Suprapubic skin (tissue), 4 donors: ENCODE measurements at places on chromosomes 2 and 18.
A peak's percentile ranks its signal among the peaks of the same experiment; 100 is the strongest.

- DNase-seq: no peak
These were observed 73.6 kb upstream of the ZNF804A start for GRCh38 chr2:184524551-184525382.

GRCh38 chr2:240637901-240638345 is 12.6 kb downstream of the GPR35 start:
- DNase-seq: peak; percentile 47

- no peak for DNase-seq
These were observed 5.0 kb downstream of the FZD7 start for GRCh38 chr2:202038471-202039277.

GRCh38 chr2:178589335-178589734 is 109.1 kb downstream of the PLEKHA3 start:
- DNase-seq: no peak

GRCh38 chr2:31125918-31126695 is 12.1 kb downstream of the GALNT14 start:
- DNase-seq: no peak

GRCh38 chr2:197516393-197516761 is 511 bp downstream of the MOB4 start:
- peak; percentile 80 for DNase-seq

GRCh38 chr18:57898506-57899124 is 95.5 kb upstream of the ATP8B1 start:
- no peak for DNase-seq

DNA sequence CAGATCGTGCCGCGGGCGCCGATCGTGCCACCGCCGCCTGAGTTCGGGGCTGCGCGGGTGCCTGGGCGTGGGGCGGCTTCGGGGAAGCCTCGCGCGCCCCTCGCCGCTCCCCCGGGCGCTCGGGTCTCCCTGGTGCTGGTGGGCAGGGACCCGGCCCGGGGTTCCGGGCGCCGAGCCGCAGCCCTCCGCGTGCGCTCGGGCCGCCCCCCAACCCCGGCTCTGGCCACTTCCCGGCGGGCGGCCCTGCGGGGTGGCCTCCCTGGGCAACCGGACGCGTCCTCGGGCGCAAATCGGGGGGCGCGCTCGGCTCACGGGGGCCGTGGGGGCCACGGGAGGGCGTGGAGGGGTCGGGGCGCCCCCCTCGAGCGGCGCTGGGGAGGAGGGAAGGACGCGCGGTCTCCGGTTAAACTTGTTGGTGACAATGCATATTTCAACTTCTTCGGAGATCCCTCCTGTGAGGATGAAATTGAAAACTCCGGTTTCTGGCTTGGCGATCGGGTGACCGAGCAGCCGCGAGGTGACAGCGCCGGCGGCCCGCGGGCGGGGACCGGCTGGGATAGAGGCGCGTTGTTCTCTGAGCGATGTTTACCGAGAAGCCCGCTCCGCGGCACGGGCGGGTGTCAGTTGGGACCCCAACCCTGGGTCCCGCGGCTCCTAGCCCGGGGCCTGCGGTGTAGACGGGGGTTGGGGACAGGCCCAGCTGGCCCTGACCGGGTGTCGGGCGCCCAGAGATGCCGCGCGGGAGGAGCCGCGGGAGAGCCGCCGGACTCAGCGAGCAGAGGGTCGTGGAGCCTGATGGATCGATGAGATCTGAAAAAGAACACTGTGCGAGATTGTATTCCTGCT is 676 bp downstream of the SH3BP4 start:
- DNase-seq: peak; percentile 78

DNA sequence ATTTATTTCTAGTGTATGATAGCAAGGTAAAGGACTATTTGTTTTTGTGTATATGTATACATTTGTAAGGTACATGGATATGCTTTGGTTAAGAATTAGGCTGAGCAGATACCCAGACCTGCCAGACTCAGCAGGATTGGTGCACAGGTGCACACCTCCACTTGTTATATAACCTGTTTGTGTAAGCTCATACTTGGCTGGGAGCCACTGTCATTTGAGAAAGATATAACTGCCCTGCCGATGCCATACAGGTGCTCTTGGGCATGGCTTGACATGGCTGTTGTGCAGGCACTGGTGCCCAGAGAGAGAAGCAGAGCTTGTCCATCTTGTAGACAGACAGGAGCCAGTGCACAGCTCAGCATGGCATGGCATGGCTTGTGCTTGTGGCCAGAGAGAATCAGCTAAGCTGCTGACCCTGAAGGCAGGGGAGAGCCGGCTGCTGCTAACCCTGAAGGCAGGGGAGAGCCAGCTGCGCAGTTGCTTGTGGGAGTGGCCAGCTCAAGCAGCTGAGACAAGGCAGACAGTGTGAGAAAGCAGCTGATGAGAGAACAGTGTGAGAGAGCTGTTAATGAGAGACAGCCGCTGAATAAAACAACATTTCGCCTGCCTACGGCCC is 136.5 kb downstream of the RNF144A start:
- no peak for DNase-seq

DNA sequence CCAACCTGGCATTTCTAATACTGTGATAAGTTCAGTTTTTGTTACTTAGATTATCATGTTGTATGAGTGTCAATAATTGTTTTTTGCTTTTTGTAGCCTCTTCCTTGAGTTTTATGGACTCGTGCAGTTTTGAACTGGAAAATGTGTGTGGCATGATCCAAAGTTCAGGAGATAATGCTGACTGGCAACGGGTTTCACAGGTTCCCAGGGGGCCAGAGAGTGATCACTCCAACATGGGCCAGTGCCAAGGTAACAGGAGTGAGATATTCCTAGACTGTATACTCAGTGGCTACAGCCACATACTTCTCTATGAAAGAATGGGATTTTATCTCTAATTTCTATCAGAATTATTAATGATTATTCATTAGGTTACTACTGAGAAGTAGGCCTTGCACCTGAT is 18.2 kb downstream of the MEP1B start:
- DNase-seq: no peak

DNA sequence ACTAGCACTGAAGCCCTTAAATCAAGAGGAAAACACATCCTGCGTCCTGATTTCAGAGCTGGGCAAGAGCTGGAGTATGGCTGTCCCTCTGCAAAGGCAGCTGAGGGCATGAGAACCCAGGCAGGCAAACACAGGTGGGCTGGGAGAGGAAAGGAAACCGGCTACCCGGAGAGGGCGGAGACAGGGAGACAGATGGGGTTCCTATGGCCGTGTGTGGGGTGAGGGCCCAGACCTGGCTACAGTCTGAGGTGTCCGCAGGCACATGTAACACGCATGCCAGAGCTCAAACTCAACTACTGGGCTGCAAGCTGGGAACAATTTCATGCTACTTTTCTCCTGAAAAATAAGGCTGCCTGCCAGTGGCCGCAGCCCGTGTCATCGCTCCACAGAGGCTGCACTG is 2.7 kb downstream of the COPS9 start:
- peak; percentile 48 for DNase-seq

DNA sequence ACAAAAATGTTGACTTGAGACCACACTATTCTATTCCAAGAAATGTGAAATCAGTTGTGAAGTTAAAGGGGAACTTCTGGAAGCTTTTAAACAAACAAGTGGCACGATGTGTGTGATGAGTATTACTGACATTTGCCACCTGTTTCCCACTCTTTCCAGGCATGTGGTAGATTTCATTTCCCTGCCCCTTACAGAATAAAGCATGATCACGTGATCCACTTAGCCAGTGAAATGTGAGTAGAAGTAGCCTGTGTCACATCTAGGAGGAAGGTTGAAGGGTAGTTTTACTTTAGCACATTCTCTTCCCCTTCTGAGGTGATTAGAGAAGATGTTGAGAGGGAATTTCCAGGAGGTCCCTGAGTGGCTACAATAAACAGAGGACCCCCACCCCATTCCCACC is 3.8 kb downstream of the COL4A4 start:
- DNase-seq: no peak

DNA sequence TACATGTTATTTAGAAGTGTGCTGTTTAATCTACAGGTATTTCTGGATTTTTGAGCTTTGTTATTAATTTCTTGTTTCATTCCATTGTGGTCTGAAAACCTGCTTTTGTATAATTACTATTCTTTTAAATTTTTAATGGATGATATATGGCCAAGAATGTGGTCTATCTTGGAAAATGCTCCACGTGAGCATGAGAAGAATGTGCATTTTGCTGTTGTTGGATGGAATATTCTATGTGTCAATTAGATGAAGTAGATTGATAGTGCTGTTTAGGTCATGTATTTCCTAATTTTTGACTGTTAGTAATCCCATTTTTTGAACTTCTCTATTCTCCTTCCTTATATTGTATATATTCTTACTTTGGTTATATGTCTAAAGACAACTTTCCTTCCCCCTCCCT is 19.9 kb upstream of the TTN start:
- DNase-seq: no peak

DNA sequence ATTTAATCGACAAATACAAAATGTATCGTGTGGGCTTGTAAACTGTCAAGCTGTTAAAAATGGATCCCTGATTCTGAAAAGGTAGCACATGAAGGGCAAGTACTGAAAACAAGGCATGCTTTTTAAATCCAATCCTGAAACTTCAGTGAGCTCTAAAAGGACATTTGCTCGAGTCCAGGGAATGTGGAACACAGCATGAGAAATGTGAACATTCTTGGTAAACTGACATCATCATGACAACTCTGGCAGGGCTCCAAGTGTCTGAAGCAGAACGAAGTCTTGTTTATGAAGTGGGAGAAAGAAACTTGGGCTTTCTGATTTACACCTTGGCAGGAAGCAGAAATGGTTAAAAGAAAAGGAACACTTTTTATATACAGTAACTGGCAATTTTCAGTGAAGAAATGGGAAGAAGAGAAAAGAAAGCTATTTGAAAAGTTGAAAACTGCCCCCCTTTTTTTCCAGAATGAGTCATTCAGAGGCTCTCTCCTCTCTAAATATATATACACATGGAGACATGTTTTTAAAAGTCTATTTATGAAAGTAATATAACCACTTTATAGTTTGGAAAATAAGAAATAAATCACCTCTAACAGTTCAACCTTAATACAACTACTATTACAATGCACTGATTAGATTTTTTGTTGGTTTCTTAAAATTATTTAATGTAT is 120.8 kb downstream of the GAREM1 start:
- DNase-seq: peak; percentile 73

DNA sequence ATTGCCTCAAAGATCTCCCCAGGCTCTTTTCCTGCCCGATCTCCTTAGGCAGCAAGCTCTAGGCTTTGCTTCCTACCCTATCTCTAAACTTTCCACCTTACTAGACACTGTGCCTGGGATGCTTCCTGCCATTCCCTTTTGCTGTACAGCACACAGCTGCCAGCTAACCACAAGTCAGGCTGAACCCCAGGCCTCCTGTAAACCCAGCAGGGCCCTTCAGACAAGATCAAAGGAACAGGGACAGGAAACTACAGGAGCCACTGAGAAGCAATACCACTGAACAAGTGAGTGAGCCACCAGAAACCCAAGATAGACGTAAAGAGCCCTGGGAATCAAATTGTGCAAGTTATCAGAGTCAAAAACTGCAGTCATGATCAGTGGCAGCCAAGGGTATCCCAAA is 180.7 kb downstream of the SUCLG1 start:
- DNase-seq: no peak

GRCh38 chr18:63109802-63110201 is 209.8 kb downstream of the BCL2 start:
- no peak for DNase-seq

- no peak for DNase-seq
These were observed 19.5 kb downstream of the SLC25A52 start for GRCh38 chr18:31741097-31741735.

DNA sequence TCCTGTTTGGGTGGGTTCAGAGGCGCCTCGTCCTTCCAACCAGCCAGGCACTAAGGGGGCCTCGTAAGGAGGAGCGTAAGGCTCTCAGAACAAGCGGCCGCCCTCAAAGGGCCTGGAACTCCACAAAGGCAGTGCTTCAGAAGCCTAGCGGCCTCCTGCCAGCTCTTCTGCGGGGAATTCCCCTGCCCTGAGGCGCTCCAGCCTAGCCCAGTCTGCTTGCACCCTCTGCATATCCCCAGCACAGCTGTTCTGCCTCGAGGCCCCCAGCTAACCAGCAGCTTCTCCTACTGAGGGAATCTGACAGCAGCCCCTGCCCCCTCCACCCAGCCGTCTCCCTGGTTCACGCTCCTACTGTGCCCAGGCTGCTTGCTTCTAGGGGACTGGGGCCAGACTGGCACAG is 265.9 kb downstream of the TFCP2L1 start:
- no peak for DNase-seq

DNA sequence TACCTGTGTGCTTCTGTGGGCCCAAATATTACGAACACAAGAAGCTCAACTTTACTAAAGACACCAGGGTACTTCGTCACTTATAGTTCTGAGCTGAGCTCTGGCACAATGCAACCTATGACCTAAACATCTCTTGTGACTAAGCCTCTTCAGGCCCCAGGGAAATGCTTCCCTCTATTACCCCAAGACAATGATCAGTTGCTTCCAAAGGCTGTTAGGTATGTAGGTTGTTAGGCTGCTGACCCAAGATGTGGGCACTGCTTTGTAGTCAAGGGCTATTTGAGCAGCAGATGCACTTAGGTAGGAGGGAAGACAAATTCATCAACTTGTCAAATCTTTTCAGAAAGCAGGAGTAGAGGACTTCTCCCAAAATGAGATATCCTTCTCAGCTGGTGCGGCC is 640.1 kb downstream of the EPHA4 start:
- DNase-seq: no peak

DNA sequence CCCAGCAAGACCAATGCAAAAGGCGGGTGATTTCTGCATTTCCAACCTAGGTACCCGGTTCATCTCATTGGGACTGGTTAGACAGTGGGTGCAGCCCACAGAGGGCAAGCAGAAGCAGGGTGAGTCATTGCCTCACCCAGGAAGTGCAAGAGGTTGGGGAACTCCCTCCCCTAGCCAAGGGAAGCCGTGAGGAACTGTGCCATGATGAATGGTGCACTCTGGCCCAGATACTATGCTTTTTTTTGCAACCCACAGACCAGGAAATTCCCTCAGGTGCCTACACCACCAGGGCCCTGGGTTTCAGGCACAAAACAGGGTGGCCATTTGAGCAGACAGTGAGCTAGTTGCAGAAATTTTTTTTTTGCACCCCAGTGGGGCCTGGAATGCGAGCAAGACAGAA is 662.6 kb upstream of the ACVR2A start:
- no peak for DNase-seq

GRCh38 chr2:179340678-179341077 is 76.0 kb upstream of the SESTD1 start:
- DNase-seq: no peak

GRCh38 chr2:222708274-222708710 is 36.8 kb downstream of the MOGAT1 start:
- DNase-seq: peak; percentile 85

DNA sequence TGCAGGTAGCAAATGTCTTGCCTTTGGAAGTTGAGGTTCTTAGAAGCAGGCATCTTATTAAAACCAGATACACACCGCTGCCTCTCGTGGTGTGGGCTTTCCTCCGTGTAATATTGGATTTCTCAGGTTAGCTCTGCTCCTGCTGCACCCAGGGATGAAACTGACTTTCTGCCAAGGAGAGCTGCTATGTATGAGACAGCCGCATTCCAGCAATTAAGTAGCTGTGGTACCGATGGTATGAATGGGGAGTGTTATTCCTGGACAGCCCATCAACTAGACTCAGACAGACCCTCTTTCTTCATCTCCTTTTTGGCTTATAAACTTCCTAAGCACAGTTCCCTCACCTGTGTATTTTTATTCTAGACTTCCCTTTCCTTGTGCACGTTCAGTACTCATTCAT is 6.8 kb upstream of the EHD3 start:
- DNase-seq: no peak

GRCh38 chr18:52979892-52980291 is 639.9 kb downstream of the DCC start:
- DNase-seq: no peak
